ENCODE measurements at places on chromosomes 12 and 14. TPM values are rescaled to one million over a fixed set of nuclear protein-coding genes. Genes with fewer than 3 reads are reported as not detected.

Gene RNFT2
- 15.8 TPM for total RNA-seq

Gene TPPP2
- total RNA-seq, result not detected

Gene MVK
- 47.8 TPM for total RNA-seq

Gene NR2C1
- total RNA-seq, result 31.6 TPM

Gene C1QL4
- total RNA-seq, result 5.3 TPM

Gene CDK4
- 229 TPM for total RNA-seq
